ENCODE measurements at places on chromosomes 12 and 14.
A peak's percentile ranks its signal among the peaks of the same experiment; 100 is the strongest.

DNA sequence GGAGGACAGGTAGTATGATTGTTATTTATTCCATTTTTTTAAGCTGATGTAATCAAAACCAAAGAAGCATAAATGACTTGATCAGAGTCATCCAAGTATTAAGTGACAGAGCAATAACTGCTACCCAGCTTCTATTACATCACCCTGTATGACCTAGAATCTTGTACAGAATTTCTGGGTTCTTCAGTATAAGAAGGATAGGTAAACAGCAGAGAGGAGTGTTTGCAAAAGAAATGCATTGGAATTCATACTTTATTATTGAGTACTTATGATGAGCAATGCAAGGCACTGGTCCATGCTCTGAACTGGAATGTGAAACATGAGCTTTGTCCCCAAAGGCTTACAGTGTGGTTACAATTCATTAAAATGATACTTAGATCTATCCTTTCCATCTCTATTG is 916.8 kb downstream of the DIO2 start:
- H3K4me1 ChIP-seq, result no peaks in the 10 kb centered on the region
- DNase-seq, result no peak
- H3K27ac ChIP-seq, result no peak overlapping the region
- no peaks in the 10 kb centered on the region for H3K36me3 ChIP-seq
- no peak overlapping the region for H3K4me3 ChIP-seq

DNA sequence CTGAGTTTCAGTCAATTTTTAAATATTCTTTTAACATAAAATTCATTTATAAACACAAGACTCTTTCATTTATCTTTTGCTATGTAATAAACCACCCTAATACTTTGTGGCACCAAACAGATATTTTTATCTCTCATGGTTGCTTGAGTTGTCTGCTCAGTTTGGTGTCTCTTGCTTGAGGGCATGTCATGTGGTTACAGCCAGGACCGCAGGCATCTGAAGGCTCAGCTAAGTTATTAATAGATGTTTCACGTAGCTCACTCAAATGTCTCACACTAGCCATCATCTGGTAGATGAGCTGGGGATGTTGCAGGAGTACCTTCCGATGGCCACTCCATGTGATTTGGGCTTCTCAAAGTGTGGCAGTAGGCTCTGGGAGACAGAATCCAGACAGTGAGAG is 597.8 kb downstream of the ETNK1 start:
- H3K4me3 ChIP-seq, result no peak overlapping the region
- H3K4me1 ChIP-seq, result no peaks in the 10 kb centered on the region
- no peaks in the 10 kb centered on the region for H3K36me3 ChIP-seq
- H3K27ac ChIP-seq, result peak overlapping the region; percentile 39
- H3K27me3 ChIP-seq, result no peaks in the 10 kb centered on the region

DNA sequence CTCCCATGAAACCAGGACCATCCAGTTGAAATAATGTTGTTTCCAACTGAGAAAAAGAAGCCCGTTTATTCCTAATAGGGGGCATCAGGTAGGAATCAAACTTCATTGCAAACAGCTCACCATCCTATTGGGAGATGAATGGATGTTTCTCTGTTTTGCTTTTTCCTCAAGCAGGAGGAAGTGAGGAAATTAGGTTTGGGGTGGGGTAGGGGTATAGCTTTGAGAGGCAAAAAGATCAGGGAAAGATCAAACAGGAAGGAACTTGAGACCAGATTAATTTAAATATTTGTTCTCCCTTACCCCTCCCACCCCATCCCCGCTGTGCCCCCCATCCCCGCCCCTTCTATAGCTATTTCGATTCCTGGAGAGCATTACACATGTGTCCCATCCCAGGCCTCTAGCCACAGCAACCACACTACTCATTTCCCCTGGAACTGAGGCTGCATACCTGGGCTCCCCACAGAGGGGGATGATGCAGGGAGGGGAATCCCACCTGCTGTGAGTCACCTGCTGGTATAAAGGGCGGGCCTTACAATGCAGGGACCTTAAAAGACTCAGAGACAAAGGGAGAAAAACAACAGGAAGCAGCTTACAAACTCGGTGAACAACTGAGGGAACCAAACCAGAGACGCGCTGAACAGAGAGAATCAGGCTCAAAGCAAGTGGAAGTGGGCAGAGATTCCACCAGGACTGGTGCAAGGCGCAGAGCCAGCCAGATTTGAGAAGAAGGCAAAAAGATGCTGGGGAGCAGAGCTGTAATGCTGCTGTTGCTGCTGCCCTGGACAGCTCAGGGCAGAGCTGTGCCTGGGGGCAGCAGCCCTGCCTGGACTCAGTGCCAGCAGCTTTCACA is at the start of gene IL23A:
Gene IL23A (plus strand): TSS at position 577 of the 850 bp plus-strand sequence. CDS start 161 bp downstream, at position 738.
- no peak within 1 kb of the TSS for H3K4me3 ChIP-seq
- DNase-seq, result no peak
- H3K27me3 ChIP-seq, result no peaks in the 10 kb centered on the region
- no peak within 1 kb of the TSS for H3K27ac ChIP-seq

- H3K4me3 ChIP-seq, result no peak overlapping the region
- H3K4me1 ChIP-seq, result no peaks in the 10 kb centered on the region
- DNase-seq, result no peak
- H3K36me3 ChIP-seq, result no peaks in the 10 kb centered on the region
Measured at GRCh38 chr14:62269204-62269603, 507.0 kb downstream of the SNAPC1 start.

All from right atrium auricular region (tissue), 2 donors.